ENCODE measurements at places on chromosomes 5 and 9.
A peak's percentile ranks its signal among the peaks of the same experiment; 100 is the strongest.

- DNase-seq, result no peak
Measured at GRCh38 chr5:66840511-66841013, 244.4 kb downstream of the MAST4 start.

DNA sequence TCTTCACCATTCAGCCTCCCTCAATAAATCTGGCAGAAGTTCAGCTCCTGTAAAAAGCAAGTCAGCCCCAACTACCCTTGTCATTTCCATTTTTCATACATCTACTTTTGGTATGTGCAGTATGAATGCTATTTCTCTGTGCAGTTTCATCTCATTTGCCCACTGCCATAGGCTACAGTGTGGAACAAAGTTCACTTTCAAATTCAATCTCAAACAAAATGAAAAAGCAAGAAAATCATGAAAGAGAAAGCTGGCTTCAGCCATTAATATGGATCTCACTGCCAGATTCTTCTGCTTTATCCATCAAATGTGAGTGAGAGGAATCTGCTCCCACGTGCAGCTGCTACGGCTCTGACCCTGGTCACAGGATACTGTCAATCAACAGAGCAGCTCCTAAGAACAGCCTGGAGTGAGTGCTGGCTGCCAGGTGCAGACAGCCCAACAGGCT lies 494.2 kb downstream of the ZNF608 start:
- no peak for DNase-seq

- DNase-seq, result no peak
Measured at GRCh38 chr5:88829775-88830174, 53.2 kb downstream of the MEF2C start.

DNA sequence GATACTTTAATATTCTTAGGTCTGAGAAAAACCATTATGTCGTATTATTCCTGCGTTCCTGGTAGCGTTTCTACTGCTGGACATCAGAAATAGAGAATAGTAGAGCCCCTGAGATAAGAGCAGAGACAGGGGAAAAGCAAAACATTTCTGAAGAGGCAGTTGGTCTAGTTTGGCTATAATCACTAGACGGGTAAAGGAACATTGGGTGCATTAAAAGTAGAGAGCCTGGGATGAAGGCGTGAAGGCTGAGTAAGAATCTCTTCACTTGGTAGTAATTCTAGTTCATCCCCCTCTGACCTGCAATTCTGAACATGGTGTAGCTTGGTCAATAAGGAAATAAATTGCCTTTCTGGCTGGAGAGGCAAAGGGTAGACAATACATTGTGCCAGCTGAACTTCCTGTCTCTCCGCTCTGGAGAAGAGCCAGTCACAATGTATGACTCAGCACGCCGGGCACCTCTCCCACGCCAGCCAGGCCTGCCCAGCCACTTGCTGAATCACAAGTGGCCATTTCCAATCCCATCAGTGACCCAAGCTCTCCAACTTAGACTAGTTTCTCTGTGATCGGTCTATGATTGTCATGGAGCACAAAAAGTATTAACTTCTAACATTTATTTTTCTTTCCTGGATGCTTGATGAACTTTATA lies 75.4 kb downstream of the STK32A start:
- no peak for DNase-seq

- DNase-seq, result no peak
Measured at GRCh38 chr5:69160651-69161050, 6.3 kb upstream of the CCNB1 start.

DNA sequence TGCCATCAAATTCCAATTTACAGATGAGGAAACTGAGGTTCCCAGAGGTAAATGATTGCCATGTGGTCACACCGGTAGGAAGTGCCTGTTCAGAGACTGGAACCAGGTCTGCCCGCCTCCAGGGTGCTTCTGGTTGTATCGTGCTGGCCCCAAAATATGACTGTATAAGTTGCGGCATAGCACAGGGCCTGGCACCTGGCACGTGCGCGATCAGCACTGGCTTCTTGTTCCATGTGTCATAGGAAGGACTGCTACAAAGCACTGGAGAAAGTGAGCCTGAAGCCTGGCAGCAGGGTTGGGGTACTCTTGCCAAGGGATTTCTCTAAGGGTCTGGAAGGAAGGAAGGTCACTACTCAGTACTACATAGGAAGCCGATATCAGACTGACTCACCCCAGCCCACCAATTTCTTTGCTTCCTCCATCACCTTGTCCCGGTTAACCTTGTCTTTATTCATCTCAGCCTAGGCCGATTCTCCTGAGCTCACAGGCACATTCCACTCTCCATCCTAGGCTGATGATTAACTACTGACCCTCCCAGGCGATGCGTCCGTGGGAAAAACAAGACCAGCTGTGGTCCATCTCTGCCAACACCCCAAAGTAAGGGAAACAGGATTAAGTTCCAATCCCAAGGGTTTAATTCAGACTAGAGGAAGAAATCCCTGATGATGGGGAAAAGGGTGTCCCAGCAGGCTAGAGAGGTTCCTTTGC lies 1.8 kb downstream of the HRH2 start:
- DNase-seq, result no peak

DNA sequence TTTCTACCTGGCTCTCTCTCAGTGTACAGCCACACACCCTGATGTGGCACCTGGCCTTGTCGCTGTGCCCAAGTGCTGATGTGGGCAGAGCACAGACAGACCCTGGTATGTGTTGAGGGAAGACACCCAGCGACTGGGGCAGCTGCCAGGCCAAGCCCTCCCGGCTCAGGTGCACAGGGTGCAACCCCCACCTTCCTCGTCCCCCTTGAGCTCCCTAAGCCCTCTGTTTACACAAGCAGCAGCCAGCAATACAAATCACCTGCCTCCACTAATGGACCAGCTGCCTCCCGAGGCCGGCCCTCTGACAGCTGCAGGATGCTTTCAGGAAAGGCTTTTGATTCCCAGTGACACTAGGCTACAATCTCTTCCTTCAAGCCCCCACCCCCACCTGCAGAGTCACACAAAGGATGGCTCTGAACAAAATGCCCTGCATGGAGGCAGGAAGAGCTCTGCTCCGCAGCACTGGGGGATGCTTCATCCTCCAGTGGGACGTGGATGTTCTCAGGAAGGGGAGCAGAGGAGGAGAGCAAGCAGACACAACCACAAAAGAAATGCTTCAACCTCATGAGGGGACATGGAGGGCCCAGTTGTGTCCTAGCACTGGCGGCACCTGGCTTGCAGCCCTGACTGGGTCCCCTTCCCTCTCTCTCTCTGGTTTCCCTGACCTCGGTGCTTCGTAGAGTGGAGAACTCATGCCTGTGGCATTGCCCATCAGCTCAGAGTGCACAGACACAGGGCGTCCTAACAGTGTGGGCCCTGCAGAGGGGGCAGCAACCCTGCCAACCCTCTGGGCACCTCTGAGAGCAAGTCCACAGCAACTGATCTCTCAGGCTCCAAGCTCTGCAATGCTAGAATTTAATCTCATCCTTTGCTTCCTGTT lies 140.8 kb downstream of the BARX1 start:
- no peak for DNase-seq

DNA sequence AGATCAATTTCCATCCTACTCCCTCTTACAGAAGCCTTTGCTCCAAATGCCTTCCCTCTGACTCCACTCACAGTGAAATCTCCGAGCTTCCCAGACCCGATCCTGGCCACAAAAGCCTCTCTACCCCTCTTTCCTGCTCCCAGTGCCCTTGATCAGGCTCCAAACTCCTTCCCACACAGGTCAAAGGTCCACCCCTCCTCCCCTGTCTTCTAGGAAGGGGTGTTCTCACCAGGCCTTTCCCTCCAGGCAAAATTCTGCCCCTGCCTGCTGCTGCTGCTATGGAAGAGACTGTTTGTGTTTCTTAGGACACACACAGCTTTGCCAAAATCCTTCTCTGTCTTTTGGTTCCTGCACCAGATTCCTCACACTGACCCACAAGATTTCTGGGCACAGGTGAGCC lies 85.8 kb upstream of the ALDH1A1 start:
- no peak for DNase-seq

DNA sequence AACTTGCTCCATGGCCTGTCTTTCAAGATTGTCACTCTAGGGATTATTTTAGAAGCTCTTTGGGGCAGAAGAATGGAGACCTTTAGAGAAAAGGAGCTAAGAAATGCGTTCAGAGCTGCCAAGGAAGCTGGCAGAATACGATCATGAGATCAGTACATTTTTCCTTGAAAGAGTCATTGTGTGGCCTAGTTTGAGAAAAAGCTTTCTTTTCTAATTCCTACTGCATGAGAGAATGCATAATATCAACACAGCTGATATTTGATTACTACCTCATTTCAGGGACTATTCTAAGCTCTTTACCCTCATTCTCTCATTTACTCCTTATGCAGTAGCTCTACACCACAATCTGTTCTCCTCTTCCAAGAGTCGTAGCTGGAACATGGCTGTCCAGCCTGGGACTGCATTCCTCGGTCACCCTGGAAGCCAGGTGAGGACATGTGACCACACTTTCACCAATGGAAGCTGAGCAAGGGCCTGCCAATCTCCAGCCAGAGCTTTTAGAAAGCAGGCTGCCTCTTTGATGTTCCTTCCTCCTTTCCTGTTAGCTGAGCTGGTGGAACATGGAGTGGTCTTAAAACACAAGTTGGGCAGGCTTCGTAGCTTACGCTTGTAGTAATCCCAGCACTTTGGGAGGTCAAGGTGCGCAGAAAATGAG lies 99.3 kb upstream of the LHFPL2 start:
- no peak for DNase-seq

GRCh38 chr9:94952565-94953373 lies 226.3 kb downstream of the AOPEP start:
- no peak for DNase-seq

GRCh38 chr5:103245761-103246160 lies 12.8 kb upstream of the MACIR start:
- no peak for DNase-seq

DNA sequence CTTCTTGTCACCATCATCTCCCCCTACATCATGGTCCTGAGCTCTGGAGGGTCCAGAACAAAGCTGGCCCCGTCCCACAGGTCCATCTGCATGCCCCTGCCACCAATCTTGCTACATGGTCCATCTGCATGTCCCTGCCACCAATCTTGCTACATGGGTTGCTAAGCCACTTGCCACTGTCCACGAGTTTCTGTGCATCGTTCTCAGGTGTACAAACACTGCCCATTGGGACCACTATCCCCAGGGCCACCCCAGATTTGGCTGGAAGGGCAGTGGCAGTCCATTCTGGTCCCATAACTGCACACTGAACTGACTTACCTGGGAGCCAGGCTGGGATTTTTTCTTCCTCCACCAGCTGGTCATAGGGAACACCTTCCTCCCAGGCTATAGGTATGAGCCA lies 8.0 kb upstream of the LAMC3 start:
- no peak for DNase-seq

DNA sequence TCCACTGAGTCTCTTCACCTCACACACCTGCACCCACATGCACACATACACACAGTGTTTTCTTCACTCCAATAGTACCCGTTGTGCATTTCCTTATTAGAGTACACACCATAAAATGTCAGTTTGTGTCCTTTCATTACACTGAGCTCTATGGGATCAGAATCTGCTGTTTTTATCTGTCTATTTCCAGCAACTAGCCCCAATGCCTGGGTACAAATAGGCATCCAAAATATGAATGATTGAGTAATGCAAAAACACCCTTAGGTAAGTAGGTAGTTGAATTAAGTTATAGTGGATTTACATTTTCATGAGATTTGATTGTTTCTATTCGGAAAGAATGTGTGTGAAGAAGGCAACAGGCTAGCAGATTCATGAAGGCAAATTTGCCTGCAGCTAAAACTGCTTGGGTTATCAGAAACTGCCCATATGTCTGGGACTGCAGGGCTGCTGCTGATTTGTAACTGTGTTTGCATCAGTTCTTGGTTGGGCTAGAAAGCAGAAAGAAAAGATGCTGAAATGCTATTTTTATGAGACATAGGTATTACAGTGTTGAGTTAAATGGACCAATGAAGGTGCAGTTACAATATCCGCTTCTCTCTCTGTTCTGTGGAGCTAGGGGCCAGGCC lies 26.9 kb downstream of the PPP3R2 start:
- no peak for DNase-seq

GRCh38 chr9:128702949-128703615 lies 779 bp downstream of the PKN3 start:
- DNase-seq, result no peak

- no peak for DNase-seq
Measured at GRCh38 chr5:144048259-144048856, 122.1 kb downstream of the YIPF5 start.

- no peak for DNase-seq
Measured at GRCh38 chr5:8686707-8687106, 817.8 kb downstream of the MTRR start.

- DNase-seq, result no peak
Measured at GRCh38 chr5:75856056-75856455, 138.8 kb upstream of the POC5 start.

DNA sequence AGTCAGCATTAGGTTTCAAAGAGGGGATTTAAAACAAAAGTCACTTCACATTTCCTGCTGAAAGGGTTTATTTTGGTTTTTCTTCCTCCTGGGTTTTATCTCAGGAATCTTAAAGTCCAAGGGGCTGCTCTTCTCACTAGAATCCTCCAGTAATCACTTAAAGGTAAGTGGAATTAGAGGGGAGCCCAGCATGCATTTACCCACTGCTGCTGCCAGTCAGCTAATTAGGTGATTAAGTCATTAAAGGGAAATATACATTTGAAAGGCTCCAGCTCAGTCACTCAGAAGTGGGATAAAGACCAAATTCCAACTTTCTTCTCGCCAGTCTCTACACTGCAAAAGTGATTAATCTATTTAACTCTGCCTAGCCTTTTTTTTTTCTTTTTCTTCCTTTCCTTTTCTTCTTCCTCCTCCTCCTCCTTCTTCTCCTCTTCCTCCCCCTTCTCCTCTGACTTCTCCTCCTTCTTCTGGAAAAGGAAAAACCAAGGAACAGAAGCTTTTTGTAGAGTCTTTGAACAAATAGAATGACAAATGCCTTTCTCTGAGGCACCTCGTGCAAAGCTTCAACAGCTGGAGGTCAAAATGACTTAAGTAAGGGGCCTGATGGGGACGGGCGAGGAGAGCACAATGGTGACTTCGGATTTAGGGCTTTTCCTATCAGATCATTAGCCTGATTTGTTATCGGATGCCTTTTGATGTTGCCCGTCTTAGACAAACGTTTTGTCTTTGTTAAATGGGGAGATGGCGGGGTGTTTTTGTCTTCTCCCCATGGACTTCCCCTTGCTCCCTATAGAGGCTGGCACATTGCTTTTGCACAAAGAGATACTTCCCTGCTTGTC lies 617.6 kb downstream of the IRX1 start:
- DNase-seq, result no peak

GRCh38 chr9:6055216-6055615 lies 39.8 kb upstream of the RANBP6 start:
- no peak for DNase-seq

GRCh38 chr5:74647096-74647495 lies 6.6 kb upstream of the ENC1 start:
- no peak for DNase-seq

GRCh38 chr5:916441-917293 lies 24.0 kb downstream of the TRIP13 start:
- no peak for DNase-seq

GRCh38 chr5:130642461-130642860 lies 522.6 kb downstream of the HINT1 start:
- no peak for DNase-seq

GRCh38 chr5:1445313-1445688 lies at the start of gene SLC6A3:
SLC6A3 (minus strand) TSS chr5:1445440; CDS start chr5:1443197, 2,243 bp downstream.
- DNase-seq, result peak; percentile 6

- no peak for DNase-seq
Measured at GRCh38 chr5:53890490-53890889, 330.1 kb downstream of the NDUFS4 start.

- no peak for DNase-seq
Measured at GRCh38 chr9:94144394-94144793, 60.1 kb downstream of the PTPDC1 start.

Data from stimulated activated CD8-positive, alpha-beta memory T cell treated with anti-CD3 and anti-CD28 coated beads, Interleukin-4, amount 100 ng/mL, for 1 hour (primary cell).